HuH-7 (cell line): ENCODE measurements at places on chromosomes 1 and 21.

GRCh38 chr1:171017426-171017825 lies 73.3 kb upstream of the FMO3 start:
- DNase-seq: no peak

- DNase-seq: no peak
Observed at GRCh38 chr1:59017501-59018231, 233.8 kb upstream of the JUN start.

DNA sequence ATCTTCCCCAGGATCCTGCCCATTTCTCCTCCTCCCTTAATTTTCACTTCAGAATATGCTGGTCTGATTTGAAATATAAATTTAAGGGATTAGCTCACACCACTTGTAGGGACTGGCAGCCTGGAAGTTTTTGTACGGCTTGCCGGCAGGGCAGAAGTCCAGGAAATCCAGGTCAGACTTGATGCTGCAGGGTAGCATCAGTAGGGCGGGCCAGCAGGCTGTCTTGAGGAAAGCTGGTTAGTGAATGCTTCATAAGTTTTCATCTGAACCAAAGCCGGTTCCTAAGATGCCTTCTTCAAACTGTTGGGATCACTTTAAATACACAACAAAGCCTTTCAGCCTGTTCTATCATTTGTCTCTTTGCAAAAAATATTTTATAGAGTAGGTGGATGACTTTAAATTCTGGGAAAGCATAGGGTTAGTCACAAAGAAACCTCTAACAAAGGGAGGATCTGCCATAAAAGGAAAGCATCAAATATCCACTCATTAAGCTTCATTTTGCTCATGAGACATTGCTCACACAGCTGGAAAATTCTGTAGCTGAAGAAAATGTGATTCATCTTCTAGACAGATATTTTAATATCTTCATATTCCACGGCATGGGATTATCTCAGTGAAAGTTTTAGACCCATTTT lies 90.7 kb upstream of the GFI1 start:
- DNase-seq: no peak

GRCh38 chr1:97849345-97850340 lies 71.2 kb downstream of the DPYD start:
- no peak for DNase-seq

DNA sequence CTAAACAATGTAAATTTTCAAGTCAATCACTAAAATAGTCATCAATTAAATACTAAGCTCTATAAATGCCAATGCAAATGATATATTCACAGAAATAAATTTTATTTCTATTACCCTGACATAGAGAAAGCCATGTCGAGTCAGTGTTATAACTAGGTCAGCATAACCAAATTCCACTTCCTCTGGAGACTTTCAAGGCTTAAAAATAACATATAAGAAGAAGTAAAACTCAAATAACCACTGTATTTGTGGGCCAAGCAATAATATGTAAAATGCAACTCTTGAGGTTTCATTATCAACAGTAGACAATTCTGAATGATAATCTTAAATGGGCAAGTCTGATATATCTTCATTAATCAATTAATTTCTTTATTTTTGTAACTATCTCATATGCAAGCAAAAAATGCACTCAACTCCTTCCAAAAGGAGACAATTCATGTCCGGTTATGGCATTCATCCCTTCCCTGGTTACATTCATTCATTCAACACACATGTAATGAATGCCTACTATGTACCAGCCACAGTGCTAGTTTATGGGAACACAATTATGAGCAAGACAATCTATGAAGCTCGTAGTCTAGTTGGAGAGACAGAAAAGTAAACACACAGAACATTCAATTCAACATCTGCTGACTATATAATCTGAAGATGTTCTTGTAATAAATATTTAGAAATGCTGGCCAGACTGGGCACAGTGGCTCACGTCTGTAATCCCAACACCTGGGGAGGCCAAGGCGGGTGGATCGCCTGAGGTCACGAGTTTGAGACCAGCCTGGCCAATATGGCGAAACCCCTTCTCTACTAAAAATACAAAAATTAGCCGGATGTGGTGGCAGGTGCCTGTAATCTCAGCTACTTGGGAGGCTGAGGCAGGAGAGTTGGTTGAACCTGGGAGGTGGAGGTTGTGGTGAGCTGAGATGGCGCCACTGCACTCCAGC lies 37.1 kb upstream of the CAP1 start:
- no peak for DNase-seq

GRCh38 chr1:85267313-85267712 lies 7.9 kb upstream of the C1orf52 start:
- DNase-seq: no peak

GRCh38 chr1:38061883-38062328 lies 15.3 kb upstream of the POU3F1 start:
- DNase-seq: no peak

- no peak for DNase-seq
Observed at GRCh38 chr1:156439777-156440183, 60.8 kb downstream of the MEF2D start.

- no peak for DNase-seq
Observed at GRCh38 chr1:8589571-8589970, 227.9 kb downstream of the RERE start.

- DNase-seq: no peak
Observed at GRCh38 chr1:100461222-100461621, 76.7 kb upstream of the GPR88 start.

DNA sequence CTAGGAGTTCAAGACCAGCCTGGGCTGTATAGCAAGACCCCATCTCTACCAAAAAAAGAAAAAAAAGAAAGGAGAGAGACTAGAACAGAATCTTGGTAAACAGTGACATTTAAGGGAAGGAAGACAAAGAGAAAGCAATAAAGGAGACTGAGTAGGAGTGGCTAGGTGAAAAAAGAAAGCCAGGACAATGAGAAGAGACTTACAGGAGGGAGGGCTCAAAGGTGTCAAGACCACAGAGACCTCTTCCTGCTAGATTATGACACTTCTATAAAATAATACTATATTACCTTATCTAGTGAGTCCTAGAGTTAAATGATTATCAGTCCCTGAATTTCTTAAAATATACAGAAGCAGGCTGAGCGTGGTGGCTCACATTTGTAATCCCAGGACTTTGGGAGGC lies 10.1 kb upstream of the EPRS1 start:
- no peak for DNase-seq

GRCh38 chr1:28296401-28297261 lies 32.2 kb upstream of the MED18 start:
- peak; percentile 77 for DNase-seq

DNA sequence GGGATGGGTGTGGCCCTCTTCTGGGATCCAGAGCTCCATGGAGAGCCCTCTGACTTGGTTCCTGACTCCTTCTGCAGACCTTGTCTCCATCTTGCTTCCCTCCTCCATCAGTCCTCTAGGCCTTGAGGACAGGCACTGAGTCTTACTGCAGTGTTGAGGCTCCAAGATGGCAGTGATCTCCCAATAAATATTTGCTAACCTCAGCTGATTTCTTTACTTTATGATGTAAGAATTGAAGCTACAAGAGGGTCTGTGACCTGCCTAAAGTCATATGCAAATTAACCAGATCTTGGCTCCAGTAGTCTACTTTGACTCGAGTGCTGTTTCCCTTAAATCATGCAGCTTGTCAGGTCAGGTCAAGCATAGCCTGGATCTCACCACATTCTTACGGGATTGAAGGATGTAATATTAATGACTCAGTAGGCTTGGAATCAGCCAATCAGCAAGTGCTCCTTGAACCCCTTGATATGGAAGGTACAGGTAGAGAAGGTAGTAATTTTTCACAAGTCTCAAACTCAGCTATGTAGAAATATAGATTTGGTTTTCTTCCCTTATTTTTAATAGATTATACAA lies 93.0 kb downstream of the CLIC6 start:
- DNase-seq: no peak

GRCh38 chr1:1308756-1309250 lies 406 bp downstream of the PUSL1 start:
- no peak for DNase-seq

DNA sequence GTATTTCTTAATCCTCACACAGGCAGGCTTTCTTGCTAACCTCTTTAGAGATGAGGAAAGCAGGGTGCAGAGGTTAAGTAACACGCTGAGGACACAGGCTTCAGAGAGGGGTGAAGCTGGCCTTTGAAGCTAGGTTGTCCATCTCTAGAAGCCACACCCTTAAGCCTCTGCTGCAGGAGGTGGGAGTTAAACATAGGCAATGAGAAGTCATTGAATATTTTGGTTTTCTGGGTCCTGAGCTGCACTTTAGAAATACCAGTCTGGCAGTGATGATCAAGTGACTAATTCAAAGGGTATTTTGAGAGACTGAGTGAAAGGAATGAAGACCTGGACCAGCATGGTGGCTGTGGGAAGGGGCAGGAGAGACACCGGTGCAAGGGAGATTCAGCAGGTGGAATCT lies 9.9 kb downstream of the KCNJ15 start:
- no peak for DNase-seq

DNA sequence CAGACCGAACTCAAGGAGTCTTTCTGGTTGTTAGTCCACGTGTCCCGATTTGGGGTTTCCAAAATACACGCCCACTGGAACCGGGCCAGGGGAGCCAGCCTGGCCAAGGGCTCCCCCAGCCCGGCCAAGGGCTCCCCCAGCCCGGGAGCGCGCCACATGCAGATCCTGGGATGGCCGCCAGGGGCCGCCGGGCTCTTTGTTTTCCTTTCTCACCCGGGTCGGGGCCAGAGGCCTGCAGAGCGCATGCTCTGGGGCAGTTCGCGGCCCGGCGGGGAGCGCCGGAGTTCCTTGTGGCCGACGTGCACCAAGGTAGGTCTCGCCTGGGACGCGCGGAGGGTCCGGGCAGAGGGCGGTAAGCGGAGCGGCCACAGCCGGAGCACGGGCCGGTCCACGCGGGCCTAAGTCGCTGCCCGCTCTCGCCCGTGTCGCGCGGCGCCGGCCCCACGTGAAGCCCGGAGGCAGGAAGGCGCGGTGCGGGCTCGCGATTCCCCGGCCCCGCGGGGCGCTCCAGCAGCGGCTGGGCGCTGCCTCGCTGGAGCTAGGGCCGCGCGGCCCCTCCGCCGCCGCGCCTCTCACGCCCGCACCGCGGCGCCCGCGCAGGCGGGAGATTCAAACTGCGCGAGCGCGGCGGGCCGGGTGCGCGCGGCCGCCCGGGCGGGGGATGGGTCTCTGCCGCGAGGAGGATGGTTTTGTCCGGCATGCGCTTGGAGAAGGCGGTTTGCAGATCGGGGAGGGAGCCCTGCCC lies 12.3 kb downstream of the RCC1 start:
- DNase-seq: peak; percentile 91

GRCh38 chr1:80258659-80259058 lies 1252.1 kb upstream of the ADGRL4 start:
- no peak for DNase-seq

GRCh38 chr1:17328855-17329254 lies 20.9 kb downstream of the PADI4 start:
- no peak for DNase-seq

DNA sequence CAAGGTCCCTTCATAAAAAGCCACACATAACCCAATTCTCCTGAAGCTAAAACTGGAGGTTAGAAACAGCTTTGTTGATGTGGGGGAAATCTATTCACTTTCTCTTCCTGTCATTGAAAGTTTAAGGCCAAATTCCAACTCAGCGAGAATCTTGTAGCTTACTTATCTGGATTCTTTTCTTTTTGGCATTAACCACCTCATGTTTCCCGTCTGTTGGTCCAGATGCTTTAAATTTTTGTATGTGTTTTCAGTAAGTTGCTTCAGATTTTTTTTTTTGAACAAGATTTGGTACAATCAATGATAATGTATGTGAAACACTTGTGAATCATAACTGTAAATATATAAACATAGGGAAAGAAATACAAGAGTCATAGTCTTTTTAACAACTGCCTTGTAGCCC lies 33.7 kb upstream of the NEK7 start:
- DNase-seq: no peak

DNA sequence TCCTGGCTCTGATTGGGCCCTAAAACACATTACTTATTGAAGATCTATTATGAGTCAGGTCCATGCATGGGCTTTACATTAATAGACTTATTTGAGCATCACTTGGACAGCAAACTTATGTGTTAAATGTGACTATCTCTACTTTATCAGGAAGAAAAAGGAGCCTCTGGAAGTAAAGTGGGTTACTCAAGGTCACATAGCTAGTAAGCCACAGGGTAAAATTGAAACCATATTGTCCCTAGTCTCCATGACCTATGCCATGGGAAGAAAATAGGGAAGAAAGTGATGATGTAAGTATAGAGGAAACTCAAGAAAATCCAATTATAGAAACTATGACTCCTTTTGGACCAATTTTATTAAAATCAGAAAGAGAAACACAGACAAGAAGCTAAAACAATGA lies 555.3 kb downstream of the NUF2 start:
- DNase-seq: no peak

DNA sequence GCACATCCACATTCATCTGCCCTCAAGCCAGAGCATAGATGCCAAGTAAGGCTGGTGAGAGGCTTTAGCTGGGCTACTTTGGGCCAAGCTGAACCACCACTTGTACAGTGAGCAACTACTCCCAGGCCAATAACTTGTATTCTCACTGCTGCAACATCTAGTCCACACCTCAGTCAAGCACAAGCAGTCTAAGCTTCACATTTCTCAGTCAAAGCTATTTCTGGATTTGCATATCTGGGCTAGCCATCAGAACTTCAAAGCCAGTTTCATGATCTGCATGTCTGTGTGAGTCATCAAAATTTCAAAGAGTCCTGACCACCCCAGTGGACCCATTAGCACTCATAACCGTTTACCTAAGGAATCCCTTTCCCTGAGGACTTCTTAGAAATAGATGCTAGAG lies 77.7 kb upstream of the DIRAS3 start:
- no peak for DNase-seq

- no peak for DNase-seq
Observed at GRCh38 chr1:205137901-205138300, 16.1 kb upstream of the RBBP5 start.

DNA sequence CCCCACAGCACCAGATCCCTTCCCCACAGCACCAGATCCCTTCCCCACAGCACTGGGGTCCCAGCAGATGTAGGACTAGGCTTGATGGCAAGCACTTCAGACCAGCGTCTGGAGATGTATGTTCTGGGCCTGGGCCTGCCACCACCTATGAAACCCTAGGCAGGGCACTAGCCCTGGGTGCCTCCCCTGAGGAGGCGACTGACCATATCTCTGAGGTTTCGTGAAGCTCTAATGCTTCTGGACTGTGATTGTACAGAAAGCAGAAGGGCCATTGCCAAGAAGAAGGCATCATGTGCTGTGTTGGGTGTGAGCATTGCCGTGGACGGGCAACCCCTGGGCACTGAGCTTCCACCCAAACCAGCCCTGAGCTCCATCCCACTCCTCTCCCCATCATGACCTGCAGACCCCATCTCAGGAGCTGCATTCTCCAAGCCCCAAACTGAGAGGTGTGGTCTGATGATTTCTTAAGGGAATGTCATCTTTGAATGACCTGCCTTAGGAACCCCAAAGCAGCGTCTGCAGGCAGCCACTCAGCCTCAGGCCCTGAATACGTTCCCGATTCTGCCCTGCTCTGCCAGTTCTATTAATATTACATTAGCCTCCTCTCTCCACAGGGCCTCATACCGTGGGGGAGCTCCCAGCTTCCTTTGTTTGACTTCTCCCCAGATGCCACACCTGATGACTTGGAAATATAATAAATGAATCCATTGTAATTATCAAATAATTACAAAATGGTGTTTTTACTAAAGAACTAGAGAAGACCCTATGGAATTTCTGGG lies 163.4 kb downstream of the TRIM33 start:
- DNase-seq: no peak
